Small intestine (tissue), 16 donors: ENCODE measurements at places on chromosomes 7 and 10. TPM values are rescaled to one million over a fixed set of nuclear protein-coding genes. Genes with fewer than 3 reads are reported as not detected.

DNA sequence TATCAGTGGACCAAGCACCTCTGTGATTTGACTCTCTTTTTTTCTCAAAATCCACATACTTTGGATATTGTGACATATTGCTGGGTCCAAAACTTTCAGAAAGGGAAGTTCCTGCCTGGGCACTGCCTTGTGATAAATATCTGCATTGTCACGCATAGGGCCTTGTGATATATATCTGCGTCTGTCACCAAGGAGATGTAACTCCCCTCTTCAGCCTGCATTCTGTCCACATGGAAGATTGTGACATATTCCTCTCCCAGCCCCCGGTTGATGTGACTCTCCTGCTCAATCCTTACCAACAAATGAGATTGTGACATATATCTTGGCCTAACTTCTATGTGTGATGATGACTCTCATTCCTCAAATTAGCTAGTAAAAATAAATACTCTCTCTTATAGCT lies 25.4 kb upstream of the ZNF107 start:
- DNase-seq: no peak

DNA sequence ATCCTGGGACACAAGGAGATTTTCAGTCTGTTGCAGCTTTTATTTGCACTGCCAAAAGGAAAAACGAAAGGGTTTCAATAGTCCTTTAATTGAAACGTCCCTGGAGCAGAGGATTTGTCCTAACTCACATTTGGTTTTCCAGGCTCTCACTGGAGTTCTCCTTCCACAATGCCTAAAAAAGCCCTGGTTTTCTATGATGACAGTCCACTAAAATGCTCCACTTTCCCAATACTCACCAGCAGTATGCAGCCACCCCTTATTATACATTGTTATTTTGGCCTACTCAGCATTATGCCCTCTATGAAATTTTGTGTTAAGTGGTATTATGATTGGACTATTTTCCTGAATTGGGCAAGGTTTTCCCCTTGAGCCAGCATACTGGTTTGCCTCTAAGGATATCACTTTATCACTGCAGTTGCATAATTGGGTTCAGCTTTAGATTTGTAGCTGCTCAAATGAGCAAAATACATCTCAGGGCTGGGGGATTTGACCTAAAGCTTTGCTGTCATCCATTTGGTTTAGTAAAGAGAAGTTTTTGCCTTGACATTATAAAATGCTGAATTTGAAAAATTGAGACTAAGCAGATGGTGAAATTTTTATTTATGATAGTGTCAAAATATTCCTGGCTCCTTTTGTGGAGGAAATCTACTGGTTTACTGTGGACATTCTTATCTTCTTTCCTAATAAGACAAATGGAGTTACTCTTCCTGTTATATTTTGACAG lies 239.2 kb downstream of the RNLS start:
- no peak for DNase-seq

GRCh38 chr7:83159731-83160130 lies 3.0 kb downstream of the PCLO start:
- DNase-seq: no peak

The RBP3 gene
- polyA plus RNA-seq: 0.01 TPM

The PLA2G12B gene
- polyA plus RNA-seq: 18.7 TPM
